ENCODE measurements at places on chromosomes 16 and 17.

DNA sequence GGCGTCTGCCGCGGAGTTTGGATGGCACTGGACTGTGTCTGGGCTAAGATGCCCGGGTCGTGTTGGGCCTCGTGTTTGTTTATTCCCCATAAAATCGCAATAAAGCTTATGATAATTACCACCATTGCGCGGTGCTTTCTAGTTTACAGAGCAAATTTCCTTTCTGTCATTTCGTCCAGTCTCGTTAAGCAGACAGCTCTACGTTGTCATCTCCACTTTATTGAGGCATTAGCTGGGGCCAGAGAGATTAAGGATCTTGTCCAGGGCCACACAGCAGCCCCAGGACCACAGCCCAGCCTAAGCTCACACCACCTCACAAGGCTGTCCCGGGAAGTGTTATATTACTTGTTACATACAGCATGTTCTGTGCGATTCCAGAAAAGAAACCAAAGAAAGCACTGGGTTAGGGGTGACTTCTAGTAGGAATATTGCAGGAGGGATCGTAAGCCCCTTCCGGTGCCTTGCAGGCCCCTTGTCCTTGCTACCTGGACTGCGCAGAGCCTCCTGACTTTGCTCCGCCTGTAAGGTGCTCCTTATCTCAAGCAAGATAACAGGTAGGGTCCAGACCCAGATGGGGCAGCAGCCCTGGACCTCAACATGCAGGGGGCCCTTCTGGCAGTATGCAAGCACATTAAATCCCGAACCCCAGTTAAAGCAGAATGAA lies 6.3 kb downstream of the NOS2 start:
- no peak for DNase-seq

- DNase-seq: no peak
Observed at GRCh38 chr17:42313773-42314566, 25.7 kb downstream of the STAT5A start.

DNA sequence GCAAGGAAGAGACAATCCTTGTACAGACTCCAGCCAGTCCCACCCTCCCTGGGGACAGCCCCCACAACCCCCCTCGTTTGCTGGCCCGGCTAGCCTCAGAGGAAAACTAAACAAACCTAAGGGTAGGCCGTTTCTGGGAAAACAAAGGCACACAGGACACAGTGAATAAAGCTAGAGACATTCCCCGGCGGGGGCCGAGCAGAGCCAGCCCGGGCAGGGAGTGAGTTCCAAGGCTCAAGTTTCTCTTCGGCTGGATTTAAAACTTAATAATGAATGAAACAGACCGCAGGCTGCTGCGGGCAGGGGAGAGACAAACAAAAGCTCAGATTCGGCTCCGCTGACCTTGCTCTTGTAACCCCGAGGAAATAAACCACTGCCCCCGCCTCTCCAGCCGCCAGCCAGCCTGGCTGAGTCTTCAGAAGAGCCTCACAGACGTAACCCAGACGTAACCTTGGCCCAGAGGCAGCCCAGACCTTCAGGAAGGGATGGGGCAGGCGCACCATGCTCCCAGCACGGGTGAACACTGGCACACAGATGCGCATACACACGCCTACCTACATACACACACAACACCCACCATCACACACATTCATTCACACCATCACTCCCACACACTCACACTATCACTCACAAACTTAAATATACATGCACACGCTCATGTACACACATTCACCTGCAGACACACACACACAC lies 216.0 kb downstream of the ZNF423 start:
- DNase-seq: no peak

DNA sequence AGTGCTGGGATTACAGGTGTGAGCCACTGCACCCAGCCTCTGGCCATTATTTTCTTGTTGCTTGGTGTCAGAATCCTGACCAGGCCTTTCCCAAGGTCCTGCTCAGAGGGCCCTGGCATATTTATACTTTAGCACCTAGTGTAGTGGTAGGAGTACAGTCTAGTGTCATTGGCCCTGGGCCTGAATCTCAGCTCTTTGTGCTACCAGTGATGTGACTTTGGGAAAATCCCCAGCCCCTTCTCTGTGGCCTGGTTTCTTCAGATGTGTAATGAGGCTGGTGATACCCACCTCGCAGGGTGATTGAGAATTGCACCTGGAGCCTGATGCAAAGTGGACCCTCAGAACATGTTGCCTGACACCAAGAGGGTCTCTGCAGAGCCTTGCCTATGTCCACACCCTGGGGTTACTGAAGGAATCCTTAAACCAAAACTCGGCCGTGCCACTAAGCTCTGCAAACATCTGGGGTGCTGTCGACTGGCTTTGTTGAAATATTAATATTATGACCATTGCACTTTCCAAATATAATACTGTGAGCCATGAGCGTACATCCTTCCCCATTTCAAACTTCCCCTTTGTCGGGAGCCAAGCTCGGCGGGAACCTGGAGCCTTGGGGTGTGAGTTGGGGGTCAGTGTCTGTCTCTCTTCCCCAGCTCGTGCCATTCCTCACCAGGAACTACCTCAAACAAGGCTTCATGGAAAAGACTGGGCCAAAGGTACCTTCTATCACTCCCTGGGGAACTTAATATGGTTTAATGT lies 18.0 kb upstream of the RNF135 start:
- no peak for DNase-seq

DNA sequence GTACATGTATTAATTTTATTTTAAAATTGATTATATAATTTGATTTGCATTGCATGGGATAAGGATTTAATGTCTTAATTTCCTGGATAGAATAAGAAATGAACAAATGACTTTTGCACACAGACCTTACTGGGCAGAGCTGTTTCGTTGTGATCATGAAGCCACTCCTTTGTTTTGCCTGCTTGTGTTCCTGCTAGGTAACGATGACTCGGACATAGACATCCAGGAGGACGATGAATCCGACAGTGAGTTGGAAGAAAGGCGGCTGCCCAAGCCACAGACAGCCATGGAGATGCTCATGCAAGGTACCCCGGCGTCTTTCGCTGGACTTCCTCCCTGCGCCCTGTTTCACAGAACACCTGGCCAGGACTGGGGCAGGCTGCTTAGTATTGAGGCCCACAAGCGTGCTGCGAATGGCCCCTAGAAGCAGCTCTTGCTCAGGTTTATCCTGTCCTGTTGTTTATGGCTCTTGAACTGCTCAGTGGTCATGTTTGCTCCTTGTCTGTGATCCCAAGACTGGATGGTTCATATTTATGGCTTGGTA lies 29.6 kb downstream of the CLUAP1 start:
- no peak for DNase-seq

Data from caudate nucleus (tissue), 63 donors.